Epithelial cell of esophagus (primary cell): ENCODE measurements at places on chromosomes 11 and 22.

GRCh38 chr11:93528252-93528651 is 14.9 kb downstream of the SMCO4 start:
- DNase-seq, result no peak

DNA sequence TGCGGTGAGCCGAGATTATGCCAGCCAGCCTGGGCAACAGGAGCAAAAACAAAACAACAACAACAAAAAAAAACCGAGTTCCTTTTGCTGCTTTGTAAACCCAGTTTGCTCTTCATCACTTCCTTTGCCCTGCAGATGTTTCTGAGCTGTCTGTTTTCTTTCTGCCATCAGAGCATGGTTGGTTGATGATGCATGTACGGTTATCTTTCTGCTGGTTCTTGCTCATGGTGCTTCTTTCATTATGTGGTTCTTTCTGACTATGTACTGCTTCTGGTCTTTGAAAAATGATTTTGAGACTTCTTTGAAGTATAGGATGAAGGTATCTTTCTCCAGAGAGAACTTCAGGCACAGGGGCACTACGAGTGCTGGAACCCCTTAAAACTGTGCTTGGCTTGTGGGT is 13.2 kb downstream of the TANGO2 start:
- no peak for DNase-seq

GRCh38 chr22:26025626-26026025 is 143.6 kb upstream of the SEZ6L start:
- no peak for DNase-seq

- no peak for DNase-seq
These were observed 9.3 kb downstream of the ARHGEF17 start for GRCh38 chr11:73317373-73317772.

DNA sequence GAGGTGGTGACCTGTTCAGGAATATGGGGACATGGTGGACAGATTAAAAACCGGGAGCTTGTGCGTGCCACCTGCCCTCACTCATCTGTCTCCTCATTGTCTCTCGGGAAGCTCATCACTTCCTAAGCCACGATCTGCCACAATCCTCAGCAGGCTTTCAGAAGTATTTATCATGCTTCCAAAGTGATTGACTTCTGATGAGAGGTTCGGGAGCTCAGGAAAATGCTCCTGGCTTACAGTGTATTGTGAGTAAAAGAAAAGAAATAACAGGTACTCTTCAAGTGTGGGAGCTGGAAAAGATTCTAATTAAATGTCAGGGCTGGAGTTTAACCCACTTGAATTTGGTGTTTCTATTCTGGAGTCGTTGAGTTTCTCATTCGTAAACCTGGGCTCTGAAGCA is 91.9 kb upstream of the DRD2 start:
- no peak for DNase-seq

GRCh38 chr22:16963189-16963945 is 44.7 kb downstream of the GAB4 start:
- no peak for DNase-seq
